ENCODE measurements at places on chromosomes 4 and X.

DNA sequence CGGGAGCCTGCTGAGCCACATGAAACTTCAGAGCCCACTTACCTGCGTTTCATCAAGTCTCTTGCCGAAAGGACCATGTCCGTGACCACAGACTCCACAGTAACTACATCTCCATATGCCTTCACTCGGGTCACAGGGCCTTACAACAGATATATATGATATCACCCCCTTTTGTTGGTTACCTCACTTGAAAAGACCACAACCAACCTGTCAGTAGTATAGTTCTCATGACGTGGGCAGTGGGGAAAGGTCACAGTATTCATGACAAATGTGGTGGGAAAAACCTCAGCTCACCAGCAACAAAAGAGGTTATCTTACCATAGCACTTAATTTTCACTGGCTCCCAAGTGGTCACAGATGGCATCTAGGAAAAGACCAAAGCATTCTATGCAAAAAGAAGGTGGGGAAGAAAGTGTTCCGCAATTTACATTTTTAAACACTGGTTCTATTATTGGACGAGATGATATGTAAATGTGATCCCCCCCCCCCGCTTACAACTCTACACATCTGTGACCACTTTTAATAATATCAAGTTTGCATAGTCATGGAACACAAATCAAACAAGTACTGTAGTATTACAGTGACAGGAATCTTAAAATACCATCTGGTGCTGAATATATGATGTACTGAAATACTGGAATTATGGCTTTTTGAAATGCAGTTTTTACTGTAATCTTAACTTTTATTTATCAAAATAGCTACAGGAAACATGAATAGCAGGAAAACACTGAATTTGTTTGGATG, 129.9 kb downstream of the TET2 start:
- no peak for DNase-seq

DNA sequence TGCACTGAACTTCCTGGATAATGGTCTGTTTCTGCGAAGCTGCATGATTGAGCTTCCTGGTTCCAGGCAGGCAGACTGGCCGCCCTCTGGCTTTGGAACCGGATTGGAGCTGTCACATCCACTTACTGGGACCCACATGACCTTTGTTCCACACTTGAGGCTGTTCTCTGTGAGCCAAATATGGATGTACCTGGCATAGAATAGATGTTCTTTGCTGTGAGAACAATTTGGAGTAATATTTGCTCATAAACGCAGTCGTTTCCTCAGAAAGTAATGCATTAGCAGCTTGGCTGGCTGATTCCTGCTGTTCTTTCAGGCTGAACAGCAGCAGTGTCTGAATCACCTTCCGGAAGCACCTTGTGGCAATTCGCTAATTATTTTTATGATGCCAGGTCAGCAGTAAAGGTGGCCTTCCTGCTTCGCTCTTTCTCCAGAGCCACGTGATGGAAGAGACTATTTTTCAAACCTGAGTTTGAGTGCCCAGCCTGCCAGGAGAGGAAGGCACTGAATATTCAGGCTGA, 78.1 kb upstream of the BOD1L1 start:
- no peak for DNase-seq

DNA sequence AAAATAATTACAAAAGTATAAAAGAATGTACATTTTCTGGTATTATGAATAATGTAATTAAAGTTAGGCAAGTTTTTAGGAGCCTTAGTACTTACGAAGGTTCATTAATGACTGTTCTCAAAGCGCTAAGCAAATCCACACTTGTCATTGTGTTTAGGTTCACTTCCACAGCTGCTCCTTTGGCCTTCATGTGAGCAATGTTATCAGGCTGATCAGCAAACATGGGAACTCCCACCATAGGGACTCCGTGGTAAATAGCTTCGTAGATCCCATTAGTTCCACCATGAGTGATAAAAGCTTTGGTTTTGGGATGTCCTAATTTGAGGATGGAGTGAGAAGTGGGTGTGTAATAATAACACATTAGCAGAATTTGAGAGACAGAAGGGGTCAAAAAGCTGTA, 45.1 kb downstream of the UGT2A2 start:
- DNase-seq = no peak

GRCh38 chrX:790041-790506, 159.5 kb downstream of the SHOX start:
- DNase-seq = no peak

DNA sequence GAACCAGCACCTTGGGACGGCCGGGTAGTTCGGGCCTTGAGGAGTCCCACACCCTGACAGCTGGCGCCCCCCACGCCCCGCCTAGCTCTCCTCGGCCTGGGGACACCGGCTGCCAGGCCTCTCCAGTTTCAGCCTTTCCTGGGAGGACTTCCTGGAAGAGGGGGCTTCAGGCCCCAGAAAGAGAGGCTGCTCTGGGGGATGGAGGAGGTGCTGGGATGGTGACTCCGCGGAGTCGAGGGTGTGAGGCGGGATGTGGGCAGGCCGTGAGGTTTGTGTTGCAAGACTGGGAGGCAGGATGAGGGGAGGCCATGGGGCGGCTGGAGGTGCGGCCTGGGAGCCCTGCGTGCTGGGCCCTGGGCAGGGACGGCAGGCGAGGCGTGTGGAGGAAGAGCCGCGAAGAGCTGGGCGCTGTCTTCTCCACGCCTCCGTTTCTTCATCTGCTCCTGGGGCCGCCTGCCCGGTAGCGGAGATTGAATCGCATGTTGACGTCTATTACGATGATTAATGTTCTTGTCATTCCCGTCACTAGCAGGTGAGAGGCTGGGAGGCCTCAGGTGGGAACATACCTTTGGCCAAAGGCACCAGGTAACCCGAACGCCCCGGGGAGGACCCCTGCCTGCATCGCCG, 918 bp upstream of the FGFRL1 start:
- DNase-seq = no peak

GRCh38 chr4:123599920-123600810, 203.6 kb downstream of the SPRY1 start:
- DNase-seq = no peak

GRCh38 chrX:151100799-151101198, 75.6 kb upstream of the GPR50 start:
- no peak for DNase-seq

DNA sequence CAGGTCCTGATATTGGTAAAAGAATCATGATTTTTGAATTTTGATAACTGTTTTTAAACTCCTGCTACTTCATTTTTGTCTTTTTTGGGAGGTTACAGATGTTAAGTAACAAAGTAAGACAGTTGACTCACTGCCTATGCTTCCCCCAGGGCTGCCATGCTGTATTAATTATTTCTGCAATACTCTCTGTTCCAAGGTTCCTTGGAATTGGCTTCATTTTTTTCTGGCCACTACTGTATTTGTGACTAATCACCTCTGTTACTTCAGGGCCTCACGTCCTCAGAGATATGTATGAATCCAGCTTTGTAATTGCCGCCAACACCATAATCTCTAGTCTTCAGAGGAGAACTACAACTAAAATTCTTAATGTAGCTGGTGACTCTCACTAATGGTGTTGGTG, 1729.3 kb downstream of the C4orf33 start:
- no peak for DNase-seq

DNA sequence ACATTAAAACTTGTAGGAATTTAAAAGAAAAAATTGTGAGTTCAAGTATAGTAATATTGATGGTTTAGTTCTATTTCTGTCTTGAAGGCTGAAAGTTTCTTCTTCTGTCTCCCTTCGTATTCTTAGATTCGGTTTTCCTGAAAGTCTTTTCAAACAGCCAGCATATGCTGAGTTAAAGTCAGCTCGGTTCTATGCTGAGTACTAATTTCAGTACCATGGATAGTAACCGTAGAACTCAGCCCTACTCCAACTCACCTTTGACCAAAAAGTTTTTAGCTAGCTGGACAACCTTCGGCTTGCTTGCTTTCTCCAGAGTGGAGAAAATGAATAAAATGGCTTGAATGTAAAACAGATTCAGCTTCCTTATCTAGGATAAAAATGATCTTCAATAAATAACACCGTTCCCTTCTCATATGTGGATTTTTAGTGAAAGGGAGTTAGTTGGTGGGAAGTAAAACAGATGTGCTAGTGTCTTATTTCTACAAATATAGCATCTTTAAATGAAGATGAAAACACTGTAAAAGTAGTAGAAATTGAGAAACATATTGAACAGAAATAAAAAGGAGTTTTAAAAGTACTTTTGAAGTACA, 5.2 kb downstream of the POU4F2 start:
- no peak for DNase-seq

DNA sequence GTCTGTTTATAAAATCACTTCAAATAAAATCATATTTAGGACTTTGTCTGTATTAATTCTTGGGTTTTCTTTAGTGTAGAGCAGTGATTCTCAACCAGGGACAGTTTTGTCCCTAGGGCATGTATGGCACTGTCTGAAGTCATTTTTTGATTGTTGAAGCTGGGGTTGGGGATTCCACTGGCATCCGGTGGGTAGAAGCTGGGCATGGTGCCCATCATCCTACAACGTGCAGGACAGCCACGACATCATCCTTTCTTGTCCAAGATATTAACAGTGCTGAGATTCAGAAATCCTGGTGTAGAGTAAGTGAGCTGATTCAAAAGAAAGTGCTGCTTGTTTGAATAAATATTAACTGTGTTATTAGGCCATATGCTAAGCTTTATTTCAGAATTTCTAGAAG, 28.6 kb downstream of the DCLK2 start:
- no peak for DNase-seq

DNA sequence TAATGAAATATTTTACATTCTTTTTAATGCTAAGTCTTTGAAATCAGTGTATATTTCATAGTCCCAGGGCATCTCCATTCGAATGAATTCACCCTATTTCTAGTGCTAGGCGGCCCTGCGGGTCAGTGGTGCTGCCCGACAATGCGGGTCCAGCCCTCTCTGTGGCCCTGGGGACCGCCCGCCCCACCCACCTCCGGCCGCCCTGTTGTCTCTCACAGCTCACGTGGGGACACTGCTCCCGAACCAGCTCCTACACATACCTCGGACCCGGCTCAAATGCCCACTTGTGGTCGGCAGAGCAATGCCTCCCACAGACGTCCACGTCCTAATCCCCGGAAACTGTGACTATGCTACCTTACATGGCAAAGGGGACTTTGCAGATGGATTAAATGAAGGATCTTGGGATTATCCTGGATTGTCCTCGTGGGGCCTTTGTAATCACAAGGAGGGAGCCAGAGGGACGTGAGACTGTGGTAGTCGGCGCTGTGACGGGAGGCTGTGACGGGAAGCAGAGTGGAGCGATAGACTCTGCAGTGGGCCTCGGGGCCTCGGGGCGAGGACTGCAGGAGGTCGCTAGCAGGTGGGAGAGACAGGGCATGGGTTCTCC, 92.3 kb upstream of the PSAPL1 start:
- no peak for DNase-seq

- no peak for DNase-seq
Observed at GRCh38 chrX:119784747-119785446, 6.5 kb downstream of the RPL39 start.

DNA sequence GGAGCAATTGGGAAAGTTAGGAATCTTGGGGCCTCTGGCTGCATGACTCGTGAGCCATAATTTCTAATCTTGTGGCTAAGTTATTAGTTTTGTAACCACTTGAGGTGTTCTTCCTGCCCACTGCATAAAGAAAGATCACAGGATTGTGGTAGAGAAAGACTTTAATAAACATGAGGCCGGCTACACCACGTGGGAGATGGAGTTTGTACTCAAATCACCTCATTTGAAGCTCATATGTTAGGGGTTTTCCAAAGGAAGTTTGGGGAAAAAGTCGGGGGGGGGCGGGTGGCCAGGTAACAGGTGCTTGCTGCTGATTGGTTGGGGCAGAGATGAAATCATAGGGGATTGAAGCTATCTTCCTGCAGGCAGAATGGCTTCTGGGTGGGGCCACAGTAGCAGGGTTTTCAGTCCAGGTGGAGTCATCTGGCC, 287.8 kb downstream of the ZNF674 start:
- DNase-seq = no peak

GRCh38 chr4:127558088-127558487, 74.7 kb upstream of the INTU start:
- DNase-seq = no peak

Data from NCI-H2171 (cell line).